ENCODE measurements at places on chromosomes 2 and 18.

DNA sequence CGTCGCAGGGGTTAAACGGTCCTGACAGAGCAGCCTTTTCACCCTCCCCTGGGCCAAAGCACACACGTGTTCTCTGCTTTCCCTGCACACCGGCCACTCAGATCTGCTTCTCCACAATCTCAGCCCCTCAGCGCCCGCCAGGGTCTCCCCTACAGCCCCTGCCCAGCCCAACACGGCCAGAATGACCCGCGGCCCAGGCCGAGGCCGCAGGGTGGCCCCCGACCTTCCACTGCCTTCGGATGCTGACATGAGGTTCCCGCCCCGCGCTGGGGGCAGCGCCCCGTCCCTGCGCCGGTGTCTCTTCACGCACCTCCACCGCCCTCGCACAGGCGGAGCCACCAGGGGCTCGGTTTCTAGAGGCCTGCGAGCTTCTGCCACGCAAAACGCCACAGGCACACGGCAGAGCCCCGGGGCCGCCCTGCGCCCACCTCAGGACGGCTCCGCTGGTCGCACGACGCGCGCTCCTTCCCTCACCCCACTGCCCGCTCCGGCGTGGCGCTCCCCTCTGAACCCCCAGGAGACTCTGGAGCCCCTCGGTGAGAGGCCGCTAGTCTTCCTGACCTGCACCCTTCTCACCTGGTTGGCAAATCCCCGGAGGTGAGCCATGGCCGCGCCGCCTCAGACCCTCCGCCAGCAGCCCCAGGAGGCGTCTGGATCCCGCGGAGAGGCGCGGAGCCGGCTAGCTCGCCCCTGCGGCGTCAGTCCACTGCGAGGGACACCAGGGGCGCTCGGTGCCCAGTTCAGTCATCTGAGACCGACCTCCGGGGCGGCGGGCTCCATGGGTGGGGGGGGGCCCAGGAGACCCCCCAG, 749 bp downstream of the STK25 start:
- DNase-seq: peak; percentile 20

DNA sequence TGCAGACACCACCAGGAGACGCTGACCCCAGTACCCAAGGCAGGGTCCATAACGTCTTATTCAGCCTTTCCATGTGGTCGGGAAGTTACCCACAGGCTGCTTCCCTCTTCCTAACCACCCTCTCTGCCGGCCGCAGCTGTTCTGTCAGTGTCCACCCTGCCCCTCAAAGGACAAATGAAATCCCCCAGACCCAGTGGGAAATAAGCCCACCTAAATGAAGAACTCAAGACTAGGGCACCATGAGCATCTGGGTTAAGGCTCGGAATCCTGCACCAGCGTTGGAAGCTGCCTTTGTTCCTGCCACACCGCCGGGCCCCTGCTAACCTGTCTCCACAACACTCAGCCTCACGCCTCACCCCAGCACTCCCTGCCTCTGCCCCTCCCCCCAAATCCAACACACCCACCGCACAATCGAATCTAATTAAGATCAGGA, 21.7 kb downstream of the BCL11A start:
- DNase-seq: no peak

DNA sequence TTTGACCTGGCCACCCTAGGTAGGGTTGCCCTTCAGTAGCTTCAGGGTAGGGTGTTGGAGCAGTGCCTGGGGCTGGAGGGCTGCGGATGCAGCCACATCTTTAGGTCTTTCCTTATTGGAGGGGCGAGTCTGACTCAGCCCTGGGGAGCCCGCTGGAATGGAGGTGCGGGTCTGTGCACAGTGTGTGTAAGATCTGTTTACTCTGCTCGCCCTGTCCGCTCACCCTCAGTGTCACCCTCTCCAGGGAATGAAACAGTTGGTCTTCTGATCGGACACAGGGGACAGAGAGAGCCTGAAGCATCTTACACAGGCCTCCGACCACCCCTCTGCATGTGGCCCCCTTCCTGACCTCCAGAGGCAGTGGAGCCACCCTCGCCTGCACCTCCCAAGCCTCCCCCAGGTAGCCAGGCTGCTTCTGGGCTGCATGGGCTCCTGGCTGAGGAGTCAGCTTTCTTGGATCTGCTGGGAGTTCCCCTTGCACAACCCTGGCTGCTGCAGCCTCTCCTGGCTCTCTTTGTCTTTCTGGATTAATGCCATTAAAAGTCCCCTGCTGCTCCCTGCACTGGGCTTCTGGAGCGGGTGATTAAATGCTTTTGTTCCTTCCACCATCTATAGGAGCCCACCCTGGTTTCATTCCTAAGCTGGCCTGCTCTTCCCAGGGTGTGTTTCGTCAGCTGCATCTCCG, 82.6 kb downstream of the ASB1 start:
- DNase-seq: no peak

GRCh38 chr18:61609131-61609530, 275.9 kb downstream of the CDH20 start:
- DNase-seq: no peak

GRCh38 chr2:69790601-69790959, 38.9 kb upstream of the GMCL1 start:
- no peak for DNase-seq

DNA sequence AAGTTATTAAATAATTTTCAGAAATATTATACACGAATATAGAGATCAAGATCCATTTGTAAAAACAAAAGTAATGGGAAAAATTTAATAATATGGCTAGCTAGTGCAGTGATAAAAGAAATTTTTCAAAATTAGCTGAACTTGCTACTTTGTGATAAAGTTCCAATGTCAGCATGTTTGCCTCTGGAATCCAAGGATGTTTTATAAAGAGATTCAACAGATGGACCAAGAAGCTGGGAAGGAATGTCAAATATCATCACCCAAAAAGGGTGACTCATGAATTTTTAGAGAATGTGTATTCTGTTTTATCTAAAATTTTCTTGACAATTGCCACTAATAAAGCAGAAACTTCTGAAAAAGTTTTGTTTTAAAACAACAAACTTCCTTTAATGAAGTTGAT, 95.3 kb downstream of the FSIP2 start:
- DNase-seq: no peak

- DNase-seq: no peak
Measured at GRCh38 chr2:207762146-207762545, 7.6 kb downstream of the FZD5 start.

DNA sequence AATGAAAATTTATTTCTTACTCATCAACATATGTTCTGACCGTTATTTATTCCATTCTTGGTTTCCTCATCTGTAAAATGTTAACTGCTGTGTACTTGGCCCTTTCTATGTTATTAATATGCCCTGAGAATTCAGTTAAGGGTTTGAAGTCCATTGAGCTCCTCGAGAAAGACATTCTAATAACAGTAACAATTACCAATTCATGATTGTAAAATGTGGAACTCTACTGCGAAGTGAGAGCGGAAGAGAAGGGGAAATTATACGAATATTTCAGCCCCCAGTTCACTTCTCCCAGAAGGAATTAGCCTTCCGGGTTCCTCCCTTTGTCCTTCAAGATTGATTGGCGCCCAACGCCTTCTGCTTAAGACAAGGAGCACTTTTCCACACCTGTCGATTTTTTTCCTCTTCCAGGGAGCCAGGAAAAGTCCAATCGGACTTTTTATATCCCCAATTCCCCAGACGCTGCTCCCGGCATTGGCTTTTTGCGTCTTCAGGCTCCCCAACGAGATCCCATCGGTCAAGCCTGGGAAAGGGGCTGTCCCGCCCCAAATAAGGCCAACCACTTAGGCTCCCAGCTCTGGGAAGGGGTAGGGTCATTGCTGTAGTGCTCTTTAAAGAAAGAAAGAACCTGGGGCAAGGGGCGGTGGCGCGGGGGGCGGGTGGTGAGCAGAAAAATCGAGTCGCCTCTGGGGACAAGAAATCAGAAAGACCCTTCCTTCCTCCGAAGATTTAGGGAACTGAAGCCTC, 1.6 kb downstream of the DSC2 start:
- no peak for DNase-seq

GRCh38 chr2:216490061-216490460, 8.6 kb upstream of the RPL37A start:
- peak; percentile 30 for DNase-seq

DNA sequence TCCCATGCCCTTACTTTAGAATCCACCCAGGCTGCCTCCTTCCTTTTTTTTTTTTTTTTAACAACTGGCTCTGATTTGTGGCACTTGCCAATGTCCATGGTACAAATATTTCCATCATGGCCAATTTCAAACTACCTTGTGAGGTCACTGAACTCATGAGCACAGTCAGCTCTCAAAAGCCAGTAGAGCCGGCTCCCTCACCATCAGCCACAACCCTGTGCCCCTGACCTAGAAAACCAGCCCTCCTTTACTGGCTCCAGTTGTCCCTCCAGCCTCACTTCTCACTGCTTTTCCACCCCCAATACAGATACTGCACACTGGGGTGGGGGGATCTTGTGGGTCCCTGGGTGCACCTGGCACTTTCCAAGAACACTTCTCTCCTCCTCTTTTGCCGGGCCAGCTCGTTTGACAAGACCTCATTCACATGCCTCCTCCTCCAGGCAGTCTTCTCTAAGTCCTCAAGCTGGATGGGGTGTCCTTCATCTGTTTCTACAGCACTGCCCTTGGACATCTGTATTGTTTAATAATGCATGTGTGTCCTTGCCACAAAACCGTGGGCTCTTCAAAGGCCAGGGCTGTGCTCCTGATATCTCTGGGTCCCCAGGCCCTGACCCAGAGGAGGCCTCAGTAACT, 35.5 kb downstream of the SDC1 start:
- no peak for DNase-seq

DNA sequence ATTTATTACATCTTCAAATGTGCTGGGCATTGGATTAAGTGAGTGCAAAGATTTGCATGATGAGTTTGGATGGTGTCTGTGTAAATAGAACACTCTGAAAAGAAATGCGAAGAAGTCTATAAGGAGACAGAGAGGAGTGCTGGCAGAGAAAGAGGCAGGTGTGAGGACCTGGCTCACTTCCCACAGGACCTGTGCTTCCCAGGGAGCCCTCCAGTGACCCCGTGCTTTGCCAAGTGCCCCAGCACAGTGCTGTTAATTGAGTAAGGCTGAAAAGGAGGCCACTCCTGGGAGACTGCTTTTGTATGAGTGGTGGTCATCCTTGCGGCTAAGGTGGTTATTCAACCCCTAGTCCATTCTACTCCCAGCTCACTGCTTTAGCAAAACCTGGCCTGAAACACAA, 230.8 kb downstream of the OSR1 start:
- no peak for DNase-seq

DNA sequence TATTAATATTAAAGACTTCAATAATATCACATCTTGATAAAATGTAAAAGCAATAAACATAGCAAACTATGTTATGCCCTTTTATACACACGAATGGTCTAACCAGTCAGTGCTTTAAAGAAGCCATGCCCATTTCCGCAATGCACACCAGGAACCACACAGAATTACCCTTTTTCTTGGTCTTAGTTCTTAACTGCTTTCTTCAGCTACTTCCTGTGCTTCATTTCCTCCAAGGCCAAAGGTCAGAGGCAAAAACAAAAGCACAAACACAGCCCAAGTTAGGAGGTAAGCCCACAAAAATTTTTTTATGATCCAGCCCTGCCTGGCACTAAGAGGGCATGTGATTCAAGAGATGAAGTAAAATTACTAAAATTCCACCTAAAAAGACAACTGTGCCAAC, 267.2 kb downstream of the FBXO15 start:
- DNase-seq: no peak

GRCh38 chr2:108288534-108289106, at the start of gene SULT1C2:
SULT1C2 (plus strand) TSS chr2:108288895; CDS start chr2:108293668, 4,773 bp downstream.
- peak; percentile 40 for DNase-seq

All from inflammatory macrophage treated with lipopolysaccharide for 1 hour (primary cell).